Vagina (tissue), 2 donors: ENCODE measurements at places on chromosomes 16 and 17. TPM values are rescaled to one million over a fixed set of nuclear protein-coding genes. Genes with fewer than 3 reads are reported as not detected.

DNA sequence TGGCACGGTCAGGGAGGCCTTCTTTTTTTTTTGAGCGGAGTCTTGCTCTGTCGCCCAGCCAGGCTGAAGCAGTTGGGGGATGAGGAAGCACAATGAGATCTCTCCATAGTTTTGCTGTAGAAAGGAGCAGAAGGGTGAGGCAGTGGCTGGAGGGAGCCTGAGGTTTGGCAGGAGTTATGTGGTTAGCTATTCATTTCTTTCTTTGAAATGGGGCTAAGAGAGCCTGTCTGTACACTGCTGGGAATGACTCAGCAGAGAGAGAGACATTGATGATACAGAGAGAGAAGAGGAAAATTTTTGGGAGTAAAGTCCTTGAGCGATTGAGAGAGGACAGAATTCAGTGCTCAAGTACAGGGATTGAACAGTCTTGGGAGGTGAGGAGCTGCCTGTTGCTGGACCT lies 22.1 kb downstream of the NOS2 start:
- no peak for DNase-seq

CES2 gene
- total RNA-seq, result 55.7 TPM

GRCh38 chr16:23523876-23524385 lies 13.6 kb upstream of the GGA2 start:
- DNase-seq, result no peak

DNA sequence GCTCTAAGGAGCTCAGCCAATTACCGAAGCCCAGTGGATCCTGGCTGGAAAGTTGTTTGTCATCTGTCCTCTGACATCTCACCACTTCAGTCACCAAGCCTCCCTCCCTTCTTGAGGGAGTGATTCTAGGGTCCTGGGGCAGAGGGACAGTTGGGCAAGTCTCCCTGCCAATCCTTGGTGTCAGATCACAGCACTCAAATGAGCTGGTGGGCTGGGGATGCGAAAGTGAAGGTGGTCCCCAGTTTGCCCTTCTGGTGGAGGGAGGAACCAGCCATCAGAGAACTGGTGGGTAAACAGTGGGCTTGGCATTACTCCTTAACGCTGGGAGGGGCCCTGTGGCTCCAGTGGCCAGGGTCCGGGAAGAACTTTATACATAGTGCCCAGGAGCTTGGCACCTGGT lies 4.4 kb upstream of the CALB2 start:
- DNase-seq, result no peak

LHX1 gene
- not detected for total RNA-seq

DNA sequence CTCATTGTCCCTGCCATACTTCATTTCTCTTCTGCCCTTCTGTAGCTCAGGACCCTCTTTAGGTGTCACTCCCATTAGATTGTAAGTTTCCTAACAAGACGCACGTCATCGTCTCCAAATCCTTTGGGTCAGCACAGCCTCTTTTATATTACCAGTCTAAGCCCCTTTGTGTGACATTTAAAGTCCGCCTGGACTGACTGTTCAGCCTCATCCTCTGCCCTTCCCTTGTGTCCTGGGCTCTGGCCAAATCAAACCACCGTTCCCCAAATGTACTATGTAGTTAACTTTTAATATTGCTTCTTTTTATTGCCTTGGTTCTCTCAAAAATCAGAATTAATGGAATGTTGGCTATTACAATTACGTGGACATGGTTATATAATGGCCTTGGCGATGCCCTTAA lies 38.2 kb downstream of the PITPNC1 start:
- DNase-seq, result no peak

DNA sequence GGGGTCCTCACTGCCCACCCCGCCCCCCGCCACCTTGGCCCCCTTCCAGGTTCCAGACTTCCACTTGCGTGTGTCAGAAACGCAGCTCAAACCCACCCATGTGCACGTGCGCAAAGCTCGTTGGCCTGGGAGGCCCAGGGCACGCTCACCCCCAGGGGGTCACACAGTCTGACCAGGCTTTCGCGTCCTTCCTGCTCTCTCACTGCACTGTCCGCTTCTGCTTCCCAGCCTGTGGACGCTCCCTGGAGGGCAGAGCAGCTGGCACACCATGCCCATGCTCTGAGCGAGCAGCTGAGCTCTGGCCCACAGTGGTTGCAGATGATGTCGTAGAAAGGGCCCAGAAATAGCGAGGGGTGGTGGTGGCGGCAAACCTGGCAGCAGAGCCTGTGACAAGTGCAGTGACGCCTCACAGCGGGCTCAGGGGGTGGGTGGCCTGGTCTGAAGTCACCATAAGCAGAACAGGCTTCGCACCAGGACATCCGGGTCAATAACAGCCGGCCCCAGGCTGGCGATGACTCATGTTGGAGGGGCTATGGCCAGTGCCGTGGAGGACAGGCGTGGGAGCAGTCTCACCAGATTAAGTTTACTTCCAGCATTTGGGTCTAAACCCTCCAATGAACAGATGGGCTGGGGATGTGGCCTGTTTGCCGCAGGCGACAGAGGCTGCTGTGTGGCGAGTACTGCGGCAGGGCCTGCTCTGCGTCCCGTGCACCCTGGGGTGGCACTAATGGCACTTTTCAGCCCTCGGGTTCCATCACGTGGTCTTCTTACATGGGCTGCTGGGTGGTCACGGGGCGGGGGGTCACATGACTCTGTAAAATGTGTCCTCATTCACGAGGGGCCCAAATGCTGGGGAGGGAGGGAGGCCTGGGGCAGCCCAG lies 49.0 kb downstream of the NT5M start:
- peak; percentile 90 for DNase-seq

DNA sequence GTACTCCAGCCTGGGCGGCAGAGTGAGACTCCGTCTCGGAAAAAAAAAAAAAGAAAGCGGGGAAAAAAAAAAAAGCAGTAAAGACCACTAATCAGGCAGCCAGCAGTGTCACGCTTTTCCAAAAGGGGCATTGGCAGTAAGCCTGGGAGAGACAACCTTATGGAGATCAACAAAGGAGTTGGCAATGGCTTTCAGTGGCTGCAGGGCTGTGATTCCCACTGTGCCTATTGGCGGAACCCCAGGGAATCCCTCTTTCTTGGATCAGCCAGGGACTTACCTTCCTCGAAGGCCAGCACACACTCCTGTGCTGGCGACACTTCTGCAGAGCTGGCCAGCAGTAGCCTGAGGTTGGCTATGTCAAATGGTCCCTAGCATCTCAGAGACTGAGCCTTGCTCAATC lies 43.2 kb upstream of the ZFHX3 start:
- DNase-seq, result no peak

RHBDL1 gene
- 1.7 TPM for total RNA-seq

DNA sequence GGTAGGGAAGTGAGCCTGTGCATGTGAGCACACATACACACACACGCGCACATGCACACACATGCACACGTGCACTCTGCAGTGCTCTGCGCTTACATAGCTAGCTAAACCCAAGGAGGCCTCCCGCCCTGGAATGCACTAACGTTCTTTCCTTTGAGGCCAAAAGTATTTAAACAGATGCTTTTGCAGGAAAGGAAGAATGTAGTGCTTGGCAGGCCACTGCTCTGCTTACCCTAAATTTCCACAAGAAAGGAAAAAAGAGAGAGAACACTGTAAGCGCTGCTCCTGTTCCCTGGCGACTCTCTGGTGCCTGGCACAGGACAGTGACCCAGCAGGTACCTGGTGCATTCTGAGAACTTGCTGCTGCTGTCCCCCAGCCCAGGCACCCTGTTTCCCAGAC lies 31.3 kb upstream of the MRPS23 start:
- no peak for DNase-seq

- no peak for DNase-seq
Measured at GRCh38 chr16:88977812-88978607, 1.0 kb upstream of the CBFA2T3 start.

MYH1 gene
- not detected for total RNA-seq

- DNase-seq, result no peak
Measured at GRCh38 chr17:75228305-75228704, 22.8 kb downstream of the NUP85 start.

DNA sequence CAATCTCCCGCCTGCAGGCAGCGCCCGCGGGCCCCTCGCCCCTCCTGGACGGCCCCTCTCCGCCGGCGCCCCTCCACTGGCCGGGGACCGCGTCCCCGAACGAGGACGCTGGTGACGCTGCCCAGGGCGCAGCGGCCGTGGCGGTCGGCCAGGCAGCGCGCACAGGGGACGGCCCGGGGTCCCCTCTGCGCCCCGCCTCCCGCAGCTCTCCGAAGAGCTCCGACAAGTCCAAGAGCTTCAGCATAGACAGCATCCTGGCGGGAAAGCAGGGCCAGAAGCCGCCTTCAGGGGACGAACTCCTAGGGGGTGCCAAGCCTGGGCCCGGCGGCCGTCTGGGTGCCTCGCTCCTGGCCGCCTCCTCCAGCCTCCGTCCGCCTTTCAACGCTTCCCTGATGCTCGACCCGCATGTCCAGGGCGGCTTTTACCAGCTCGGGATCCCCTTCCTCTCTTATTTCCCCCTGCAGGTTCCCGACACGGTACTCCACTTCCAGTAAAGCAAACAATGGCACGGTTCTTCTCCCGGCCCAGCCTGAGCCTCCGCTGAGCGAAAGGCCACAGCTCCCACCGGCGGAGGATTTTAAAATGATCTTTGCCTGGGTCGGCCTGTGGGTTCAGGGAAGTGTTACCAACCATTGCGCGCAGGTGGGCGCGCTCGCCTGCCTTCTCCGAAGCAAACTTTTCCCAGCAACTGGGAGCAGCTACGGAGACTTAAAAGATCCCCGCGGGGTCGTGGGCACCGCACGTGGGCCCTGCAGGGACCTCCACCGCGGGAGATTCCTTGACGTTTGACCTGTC lies 1.1 kb downstream of the FOXL1 start:
- DNase-seq, result no peak

DNA sequence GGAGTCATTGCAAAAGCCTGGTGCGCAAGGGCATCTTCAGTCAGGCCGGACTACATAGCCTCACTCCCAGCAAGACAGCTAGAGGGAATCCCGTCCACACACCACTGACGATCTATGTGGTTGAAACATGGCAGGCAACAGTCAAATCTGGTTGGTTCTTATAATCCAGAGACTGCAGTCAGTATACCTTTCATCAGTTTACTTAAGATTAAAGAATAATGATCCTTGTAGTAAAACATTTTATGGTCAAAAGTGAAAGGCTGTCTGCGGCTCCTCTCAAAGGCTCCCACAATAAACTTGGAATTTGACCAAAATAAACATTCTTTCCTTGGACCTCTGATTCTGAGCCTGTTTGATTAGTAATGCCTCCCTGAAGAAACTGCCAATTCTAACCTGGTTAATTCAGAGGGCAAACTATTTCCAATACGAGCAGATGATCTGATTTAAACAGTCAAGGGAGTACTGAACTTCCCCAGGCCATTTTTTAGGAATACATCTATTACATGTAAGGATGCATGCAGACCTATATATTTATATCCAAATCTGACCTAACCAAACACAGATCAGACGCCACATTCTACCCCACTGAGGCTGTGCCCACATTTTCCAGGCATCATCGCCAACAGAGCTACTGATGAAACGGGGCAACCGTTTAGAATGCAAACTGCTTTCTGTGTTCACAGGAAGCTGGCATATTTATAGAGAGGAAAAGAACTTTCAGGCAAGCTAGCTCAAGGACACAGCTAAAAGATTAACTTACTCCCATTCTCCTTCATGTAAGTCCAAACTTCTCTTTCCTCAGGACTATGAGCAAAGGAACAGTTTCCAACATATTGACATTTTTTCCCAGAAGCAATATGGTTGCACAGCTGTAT lies 15.3 kb upstream of the TXNDC11 start:
- no peak for DNase-seq

GRCh38 chr17:80443916-80444643 lies 29.1 kb downstream of the ENDOV start:
- no peak for DNase-seq

DNA sequence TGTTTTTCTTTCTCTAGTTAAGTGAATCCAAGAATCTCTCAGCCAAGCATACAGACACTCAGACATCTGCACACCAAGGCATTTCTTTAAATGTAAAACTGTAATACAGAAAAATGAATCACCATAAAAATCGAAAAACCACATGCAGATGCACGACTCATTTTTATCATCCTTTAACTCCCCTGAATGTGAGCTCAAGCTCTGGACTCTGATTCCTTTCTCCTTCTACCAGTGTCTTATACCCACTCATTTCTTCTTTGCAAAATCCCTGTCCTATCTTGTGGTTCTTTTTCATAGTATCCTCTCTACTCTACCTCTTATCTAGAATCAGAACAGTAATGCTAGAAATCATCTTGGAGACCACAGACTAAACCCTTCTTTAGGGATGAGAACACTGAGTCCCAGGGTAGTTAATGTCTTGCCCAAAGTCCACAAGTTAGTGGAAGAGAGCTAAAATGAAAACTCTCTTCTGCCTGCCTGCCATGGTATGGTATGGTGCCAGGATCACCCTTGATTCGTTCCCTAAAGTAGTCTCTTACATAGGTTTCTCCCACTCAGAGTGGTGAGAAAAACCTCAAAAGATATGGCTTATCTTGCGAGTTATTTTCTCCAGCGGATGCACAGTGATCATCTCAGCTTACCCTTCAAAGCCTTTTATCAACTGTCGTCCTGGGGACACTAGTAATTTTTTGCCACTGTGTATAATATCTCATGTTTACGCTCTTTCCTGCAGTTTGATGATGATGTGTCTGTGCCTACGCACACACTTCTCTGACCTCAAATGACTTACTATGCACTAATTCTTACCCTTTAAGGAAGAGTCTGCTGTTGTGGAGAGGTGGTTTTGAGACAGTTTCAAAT lies 30.2 kb downstream of the BRD7 start:
- DNase-seq, result no peak

SLC5A11 gene
- not detected for total RNA-seq

TBC1D3K gene
- not detected for total RNA-seq

DNA sequence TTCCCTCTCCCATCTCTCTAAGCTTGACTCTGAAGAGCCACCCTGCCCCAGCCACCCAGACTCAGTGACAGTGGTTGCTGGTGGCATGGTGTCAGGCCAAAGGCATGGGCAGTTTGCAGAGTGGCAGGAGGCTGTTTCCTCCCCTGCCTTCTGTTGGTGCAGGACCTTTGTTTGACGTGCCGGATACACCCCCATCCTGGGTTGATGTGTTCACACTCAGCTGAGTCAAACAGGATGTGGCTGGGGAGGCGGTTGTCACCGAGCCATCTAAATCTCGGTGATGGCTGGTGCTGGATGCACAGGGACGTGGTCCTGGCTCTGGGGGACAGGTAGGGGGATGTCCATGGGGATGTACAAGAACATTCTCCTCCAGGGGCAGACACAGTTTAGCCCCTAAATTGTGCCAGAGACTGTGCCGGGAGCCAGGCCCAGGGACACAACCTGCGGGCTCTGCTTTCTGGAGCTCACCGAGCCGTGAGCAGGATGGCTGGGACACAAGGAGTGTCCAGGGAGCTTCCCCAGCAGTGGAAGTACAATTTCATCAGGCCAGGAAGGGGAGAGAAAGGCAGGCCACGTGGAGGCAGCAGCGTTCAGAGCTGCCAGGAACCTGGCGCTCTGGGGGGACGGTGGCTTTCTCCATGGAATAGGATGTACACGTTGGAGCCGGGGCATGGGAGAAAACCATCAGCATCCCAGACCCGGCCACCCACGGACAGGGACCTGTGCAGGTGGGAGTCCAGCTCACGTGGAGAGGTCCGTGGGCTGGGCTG lies 264.2 kb downstream of the SEC14L1 start:
- DNase-seq, result no peak

- DNase-seq, result no peak
Measured at GRCh38 chr17:83143817-83144231, 64.4 kb downstream of the METRNL start.

GRCh38 chr16:16116841-16117240 lies 106.5 kb downstream of the ABCC6 start:
- no peak for DNase-seq

- no peak for DNase-seq
Measured at GRCh38 chr17:50660042-50660886, 25.6 kb downstream of the ABCC3 start.

- no peak for DNase-seq
Measured at GRCh38 chr16:19735074-19735867, 17.2 kb downstream of the IQCK start.
